ENCODE measurements at places on chromosomes 1 and 21.

- H3K4me1 ChIP-seq: peaks cover 60% of the 10 kb centered on the region
- H3K36me3 ChIP-seq: no peaks in the 10 kb centered on the region
- DNase-seq: no peak
- H3K4me3 ChIP-seq: no peak overlapping the region
- no peak overlapping the region for H3K27ac ChIP-seq
These were observed 4.8 kb downstream of the DIPK1A start for GRCh38 chr1:92956254-92957029.

DNA sequence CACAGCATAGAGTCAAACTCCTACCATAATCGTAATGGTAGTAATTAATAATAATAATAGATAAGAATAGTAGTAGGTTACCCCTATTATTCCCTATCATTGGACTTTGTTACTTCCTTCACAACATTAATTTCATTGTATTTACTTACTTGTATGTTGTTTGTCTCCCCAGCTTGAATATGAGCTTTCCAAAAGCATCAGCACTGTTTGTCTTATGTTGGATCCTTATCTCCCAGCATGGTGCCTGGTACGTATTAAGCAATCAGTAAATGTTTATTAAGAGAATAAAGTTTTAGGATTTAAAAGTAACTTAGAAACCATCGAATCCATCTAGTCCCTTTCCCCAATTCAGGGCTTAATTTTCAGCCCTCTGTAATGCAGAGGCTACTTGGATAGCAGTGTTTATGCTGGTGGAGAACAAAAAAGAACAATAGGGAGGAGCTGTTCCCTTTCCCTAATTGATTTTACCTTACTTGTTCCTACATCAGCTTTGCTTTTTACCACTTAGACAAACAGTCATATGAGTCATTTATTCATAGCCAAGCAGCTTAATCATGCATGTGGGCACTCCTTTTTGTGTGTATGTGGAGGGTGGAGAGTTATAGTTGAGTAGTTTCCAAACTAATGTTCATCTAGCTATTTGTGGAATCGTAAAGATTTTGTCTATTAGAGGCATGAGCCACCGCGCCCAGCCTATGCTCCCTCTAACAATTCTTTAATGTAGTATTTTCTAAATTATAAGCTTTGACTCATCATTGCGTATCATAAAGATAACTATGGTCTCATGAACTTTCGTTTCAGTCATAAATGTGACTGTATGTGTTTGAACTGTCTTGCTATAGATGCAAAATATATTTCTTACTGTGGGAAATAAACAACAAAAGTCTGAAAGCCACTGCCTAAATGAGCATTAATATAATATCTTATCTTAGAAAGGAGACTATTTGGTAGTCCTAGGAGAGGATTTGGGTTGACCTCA lies 20.9 kb upstream of the DR1 start:
- no peaks in the 10 kb centered on the region for H3K4me1 ChIP-seq
- no peak overlapping the region for H3K27ac ChIP-seq

DNA sequence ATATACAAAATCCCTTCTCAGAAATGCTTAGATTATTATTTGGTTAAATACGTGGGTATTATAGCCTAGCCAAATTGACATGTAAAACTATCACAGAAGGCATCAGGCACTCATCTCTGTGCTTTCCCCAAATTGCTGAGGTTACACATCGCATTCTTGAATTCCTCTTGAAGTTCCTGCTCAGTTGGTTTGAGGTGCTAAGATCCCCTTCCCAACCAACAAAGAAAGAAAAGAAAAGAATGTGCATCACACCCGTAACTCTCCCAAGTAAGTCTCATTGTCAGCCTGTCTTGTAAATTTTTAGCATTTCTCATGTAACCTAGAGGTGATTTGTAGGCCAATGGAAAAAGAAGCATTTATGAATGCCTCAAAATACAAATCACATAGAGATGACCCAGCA lies 539.2 kb upstream of the PRMT6 start:
- no peaks in the 10 kb centered on the region for H3K4me1 ChIP-seq
- H3K27ac ChIP-seq: no peak overlapping the region
- no peak overlapping the region for H3K4me3 ChIP-seq

- H3K4me1 ChIP-seq: no peaks in the 10 kb centered on the region
- no peak overlapping the region for H3K4me3 ChIP-seq
- no peak for DNase-seq
- H3K27me3 ChIP-seq: no peaks in the 10 kb centered on the region
- H3K27ac ChIP-seq: no peak overlapping the region
These were observed 17.3 kb downstream of the LRRC52 start for GRCh38 chr1:165560883-165561656.

DNA sequence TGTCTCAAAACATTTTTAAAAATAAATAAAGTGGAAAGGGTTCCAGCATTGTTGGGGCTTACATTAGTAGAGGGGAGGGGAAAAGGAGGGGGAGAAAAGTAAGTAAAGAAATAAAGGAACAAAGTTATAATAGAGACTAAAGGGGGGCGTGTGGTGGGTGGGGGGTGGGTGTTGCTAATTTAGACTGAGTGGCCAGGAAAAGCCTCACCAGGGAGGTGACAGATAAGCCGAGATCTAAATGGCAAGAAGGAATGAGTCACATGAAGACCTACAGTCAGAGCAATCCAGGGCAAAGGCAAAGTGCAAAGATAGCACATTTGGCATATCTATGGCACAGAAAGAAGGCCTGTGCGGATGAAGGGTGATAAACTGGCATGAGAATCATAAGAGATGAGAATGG lies 7.5 kb downstream of the MPL start:
- no peak overlapping the region for H3K27ac ChIP-seq
- H3K27me3 ChIP-seq: no peaks in the 10 kb centered on the region
- DNase-seq: no peak
- H3K36me3 ChIP-seq: no peaks in the 10 kb centered on the region

GRCh38 chr1:81208441-81208840 lies 592.3 kb upstream of the ADGRL2 start:
- H3K4me3 ChIP-seq: no peak overlapping the region
- no peak overlapping the region for H3K27ac ChIP-seq
- DNase-seq: no peak

DNA sequence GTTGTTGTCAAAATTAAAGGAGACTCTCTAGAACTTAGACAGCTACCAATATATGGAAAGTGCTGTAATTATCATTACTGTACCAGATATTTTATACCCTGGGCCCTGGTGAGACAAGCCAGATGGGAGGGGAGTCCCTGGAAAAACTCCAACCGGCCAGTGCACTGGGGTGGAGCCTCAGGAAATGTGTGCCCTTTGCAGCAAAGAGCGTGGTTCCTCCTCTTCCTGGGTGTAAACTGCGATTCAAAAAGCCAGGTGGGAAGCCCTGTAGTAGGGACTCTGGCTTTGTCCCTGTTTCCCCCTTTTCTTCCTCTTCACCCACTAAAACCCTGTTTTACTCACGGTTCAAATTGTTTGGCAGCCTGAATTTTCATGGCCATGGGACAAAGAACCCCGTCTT lies 812.3 kb downstream of the PLA2G4A start:
- H3K4me3 ChIP-seq: no peak overlapping the region
- H3K36me3 ChIP-seq: no peaks in the 10 kb centered on the region
- H3K27ac ChIP-seq: no peak overlapping the region
- no peaks in the 10 kb centered on the region for H3K4me1 ChIP-seq
- no peaks in the 10 kb centered on the region for H3K27me3 ChIP-seq

GRCh38 chr1:239537795-239538194 lies 151.4 kb downstream of the CHRM3 start:
- H3K36me3 ChIP-seq: no peaks in the 10 kb centered on the region
- no peak overlapping the region for H3K4me3 ChIP-seq
- no peak overlapping the region for H3K27ac ChIP-seq
- DNase-seq: no peak
- H3K27me3 ChIP-seq: no peaks in the 10 kb centered on the region
- H3K4me1 ChIP-seq: no peaks in the 10 kb centered on the region

DNA sequence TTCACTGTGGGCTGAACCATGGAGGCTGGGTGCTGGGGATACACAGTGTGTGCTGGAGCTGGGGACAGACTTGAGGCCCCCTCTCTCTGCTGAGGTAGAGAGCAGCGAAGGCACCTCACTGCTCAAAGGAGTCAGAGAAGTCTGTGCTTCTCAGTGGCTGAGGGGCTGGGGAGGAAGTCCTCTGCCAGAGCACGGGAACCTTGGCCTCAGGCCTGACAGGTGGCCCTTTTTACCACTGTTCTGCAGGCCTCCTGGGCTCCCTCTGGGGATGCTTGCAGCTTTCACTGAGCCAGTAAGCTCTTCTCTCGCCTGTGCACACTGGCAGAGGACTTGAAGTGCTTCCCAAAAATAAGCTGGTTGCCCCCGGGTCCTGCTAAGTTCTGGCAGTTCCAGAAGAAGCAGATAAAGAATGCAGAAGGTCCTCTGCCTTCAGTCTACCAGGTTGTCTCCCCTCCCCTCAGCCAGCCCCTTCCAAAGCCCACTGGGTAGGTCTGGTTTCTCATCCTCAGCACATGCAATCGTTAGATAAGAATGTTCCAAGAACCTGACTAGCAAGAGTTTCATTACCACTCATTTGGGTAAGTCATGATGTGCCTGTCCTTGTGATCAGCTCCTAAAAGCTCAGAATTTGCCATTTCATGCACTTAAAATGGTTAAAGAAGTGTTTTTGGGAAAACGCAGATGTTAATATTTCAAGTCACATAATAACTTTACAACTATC lies 53.9 kb downstream of the TENT5C start:
- H3K4me1 ChIP-seq: peaks cover 93% of the 10 kb centered on the region
- H3K27me3 ChIP-seq: no peaks in the 10 kb centered on the region
- no peaks in the 10 kb centered on the region for H3K36me3 ChIP-seq
- no peak for DNase-seq

DNA sequence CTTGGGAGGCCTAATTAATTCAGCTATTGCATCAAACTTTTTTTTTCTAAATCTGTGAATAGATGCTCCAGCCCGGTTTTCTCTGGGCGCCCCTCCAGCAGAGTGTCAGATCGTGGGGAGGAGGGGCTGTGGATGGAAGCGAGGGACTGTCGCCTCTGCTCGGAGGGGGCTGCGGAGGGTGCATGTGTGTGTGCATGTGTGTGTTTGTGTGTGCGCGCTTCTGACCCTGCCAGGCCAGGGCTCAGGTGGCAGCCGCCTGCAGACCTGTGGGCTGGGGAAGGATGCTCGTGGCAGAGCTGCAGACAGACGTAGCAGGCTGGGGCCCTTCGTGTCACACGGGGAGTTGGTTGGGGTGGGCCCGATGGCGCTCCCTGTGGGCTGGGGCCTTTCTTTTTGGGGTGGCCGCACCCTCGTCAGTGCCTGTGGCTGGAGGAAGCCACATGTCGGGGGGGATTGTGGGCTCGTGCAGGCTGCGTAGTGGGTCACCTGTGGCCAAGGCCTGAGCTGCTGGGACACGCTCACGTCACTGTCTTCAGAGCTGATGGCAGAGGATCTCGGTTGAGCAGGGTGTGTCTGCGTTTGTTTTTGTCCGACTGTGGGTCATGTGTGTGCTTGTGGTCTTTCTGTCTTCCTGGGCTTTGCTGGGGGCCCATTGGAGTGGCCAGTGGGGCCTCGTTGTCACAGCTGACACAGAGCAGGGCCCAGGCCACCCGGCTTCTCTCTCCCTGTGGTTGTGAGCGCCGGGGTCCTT lies 2.8 kb downstream of the SKI start:
- DNase-seq: peak; percentile 87
- no peaks in the 10 kb centered on the region for H3K27me3 ChIP-seq
- H3K4me1 ChIP-seq: peaks cover 60% of the 10 kb centered on the region
- no peaks in the 10 kb centered on the region for H3K36me3 ChIP-seq
- H3K4me3 ChIP-seq: peak overlapping the region; percentile 91

DNA sequence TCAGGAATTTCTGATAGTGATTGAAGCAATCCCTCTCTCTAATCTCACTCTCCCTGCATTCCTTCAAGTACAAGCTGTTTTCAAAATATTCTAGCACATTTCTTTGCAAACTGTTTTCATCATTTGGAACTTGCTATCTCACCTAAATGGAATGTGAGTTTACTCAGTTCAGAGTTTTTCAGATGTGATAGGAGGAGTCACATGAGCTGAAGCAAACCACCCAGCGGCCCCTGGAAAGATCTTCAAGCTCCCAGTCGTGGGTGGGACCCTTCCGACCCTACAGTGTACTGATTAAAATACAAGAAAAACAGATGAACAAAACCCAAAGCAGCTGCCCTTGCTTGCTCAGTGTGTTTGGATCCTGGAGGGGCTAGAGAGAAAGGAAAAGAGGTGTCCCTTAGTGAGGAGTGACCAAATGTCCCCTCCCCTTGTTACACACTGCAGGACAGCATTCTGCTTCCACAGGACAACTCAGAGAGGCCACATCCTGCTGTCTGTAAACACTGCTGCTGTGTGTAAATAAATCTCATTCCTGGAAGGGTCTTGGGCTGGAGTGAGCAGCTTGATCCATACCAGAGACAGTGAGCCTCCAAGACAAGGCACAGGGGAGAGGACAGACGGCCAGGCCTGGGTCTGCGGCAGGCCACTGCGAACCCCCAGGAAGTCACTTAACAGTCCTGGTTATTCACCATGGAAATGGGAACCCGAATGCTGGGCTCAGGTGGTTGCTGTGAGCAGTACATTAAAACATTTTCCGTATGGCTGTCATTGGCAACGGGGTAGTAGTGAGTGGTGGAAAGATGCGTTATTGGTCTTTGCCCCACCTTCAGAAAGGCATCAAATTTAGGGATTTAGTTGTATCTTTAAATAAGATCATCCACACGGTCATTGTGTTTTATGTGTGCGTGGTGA lies 229.2 kb downstream of the RHOU start:
- H3K4me3 ChIP-seq: no peak overlapping the region
- H3K4me1 ChIP-seq: no peaks in the 10 kb centered on the region
- no peaks in the 10 kb centered on the region for H3K36me3 ChIP-seq
- H3K27me3 ChIP-seq: no peaks in the 10 kb centered on the region
- DNase-seq: no peak

DNA sequence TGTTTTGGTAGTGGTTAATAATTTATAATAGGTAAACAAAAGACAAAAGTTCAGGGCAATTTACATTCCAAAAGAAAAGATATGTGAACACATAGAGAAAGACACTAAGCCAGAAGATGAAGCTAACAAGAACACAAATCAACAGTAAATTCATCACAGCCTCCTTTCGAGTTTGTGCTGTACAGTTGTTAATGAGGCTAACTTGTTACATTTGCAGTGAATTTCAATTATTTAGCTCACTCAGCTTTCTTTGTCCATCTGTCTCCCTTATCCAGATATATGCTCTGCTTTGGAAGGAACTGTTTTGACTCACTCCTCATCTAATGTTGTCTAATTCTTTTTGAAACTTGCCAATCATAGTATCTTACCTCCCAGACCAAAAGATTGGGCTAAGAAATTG lies 423.3 kb upstream of the OLFM3 start:
- no peak overlapping the region for H3K4me3 ChIP-seq
- no peak overlapping the region for H3K27ac ChIP-seq
- no peaks in the 10 kb centered on the region for H3K4me1 ChIP-seq

GRCh38 chr21:21096956-21097355 lies 98.7 kb downstream of the NCAM2 start:
- no peaks in the 10 kb centered on the region for H3K27me3 ChIP-seq
- no peaks in the 10 kb centered on the region for H3K4me1 ChIP-seq
- no peak for DNase-seq
- H3K27ac ChIP-seq: no peak overlapping the region

All from CD8-positive, alpha-beta memory T cell (primary cell).